ENCODE measurements at places on chromosomes 6 and 20.

- no peak for DNase-seq
These were observed 319.8 kb downstream of the FRK start for GRCh38 chr6:115740907-115741306.

- no peak for DNase-seq
These were observed 4.3 kb downstream of the CRIP3 start for GRCh38 chr6:43304361-43304760.

DNA sequence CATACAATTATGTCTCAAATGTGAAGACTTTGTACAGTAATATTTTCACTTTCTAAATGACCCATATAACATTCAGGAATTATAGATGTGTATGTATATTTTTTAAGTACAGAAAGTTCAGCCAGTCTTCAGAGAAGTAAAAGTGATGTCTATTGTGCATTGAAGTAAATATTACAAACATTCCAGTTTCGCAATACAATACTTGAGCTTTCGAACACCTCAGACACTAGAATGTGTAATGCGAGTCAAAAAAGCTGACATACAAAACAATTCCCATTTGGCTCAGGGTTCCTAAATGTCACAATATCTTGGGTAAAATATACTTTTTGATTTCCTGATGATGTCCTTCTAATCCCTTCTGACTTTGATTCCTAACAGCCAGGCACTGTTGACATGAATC, 101.4 kb downstream of the ZNF217 start:
- no peak for DNase-seq

DNA sequence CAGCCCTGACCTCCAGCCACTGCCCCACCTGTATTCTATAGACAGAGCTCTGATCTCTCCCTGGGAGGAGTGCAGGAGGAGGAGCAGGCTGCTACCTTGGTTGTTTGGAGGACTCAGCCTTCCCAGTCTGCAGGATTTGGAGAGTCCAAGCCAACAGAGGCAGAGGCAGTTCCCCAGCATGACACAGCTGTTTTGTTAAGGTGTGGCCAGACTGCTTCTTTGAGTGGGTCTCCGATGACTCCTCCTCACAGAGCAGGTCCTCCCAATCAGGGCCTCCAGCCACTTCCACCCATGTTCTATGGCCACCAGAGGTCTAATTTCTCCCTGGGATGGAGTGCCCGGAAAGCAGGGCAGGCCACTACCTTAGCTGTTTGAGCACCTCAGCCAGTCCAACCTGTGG, 203.5 kb downstream of the HACE1 start:
- no peak for DNase-seq

DNA sequence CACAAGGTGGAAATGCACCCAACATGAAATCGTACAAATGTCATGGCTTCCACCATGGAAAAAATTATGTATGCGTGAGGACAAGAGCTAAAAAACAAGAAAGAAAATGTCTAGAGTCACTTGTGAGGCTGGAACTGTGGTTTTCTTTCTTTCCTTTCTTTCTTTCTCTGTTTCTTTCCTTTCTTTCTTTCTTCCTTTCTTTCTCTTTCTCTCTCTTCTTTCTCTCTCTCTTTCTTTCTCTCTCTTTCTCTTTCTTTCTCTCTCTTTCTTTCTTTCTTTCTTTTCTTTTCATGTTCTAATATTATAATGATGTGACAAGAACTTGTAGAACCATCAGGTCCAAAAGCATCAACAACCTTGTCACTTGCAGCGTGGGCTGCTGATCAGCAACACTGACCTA, 28.4 kb downstream of the ZNF311 start:
- no peak for DNase-seq

GRCh38 chr6:161482517-161482858, 208.6 kb upstream of the AGPAT4 start:
- no peak for DNase-seq

DNA sequence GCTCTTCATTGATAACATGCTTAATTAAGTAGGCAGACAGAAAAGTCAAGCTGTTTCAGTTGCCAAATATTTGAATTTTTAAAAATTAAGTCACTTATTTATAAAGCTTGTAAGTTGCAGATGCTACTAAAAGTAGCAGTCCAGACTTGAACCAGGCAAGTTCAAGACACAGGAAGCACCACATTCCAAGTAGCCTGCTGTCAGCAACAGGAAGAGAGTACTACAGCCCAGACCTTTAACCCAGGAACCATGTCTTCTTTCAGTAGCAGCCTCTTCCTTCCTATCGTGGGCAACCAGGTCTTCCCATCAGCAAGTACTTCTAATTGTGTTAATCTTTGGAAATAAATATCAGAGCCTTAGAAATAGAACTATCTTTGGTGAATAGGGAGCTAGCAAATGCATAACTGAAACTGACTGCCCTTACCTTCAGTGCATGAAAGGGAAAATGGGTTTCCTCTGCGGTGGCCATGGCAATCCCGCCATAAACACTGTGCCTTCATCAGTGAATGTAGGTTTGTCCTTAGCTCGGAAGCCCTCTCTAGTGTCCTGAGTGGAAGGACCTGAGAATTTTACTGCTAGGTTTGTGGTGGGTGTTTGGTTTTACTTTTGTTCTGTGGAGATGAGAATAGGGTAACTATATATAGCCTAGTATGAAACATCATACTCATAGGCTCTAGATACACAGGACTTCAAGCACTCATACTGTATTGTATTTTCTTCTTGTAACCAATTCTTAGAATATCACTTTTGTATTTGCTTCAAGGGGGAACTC, 95.6 kb downstream of the SYCP2 start:
- DNase-seq, result no peak
